T follicular helper cell (primary cell): ENCODE measurements at places on chromosomes 4 and X.

GRCh38 chr4:123121241-123121907 lies 199.0 kb upstream of the NUDT6 start:
- DNase-seq = no peak

GRCh38 chr4:122104184-122104583 lies 47.9 kb upstream of the BLTP1 start:
- no peak for DNase-seq

GRCh38 chrX:26442340-26442739 lies 226.4 kb downstream of the MAGEB5 start:
- DNase-seq = no peak

GRCh38 chrX:11629593-11630211 lies 36.0 kb downstream of the ARHGAP6 start:
- DNase-seq = no peak

DNA sequence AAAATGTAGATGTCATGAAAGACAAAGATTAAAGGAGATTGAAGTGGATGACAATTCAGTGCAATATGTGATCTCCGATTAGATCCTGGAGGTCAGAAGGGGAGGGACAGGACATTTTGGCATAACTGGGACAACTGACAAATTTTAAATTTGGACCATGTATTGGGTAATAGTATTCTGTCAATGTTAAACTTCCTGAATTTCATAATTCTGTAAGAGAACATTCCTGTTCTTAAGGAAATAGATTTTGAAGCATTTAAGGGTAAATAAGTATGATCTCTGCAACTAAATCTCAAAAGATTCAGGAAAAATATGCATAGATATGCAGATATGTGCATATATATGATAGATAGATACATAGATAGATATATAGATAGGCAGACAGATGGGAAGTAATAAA lies 11.0 kb downstream of the ODAPH start:
- no peak for DNase-seq

DNA sequence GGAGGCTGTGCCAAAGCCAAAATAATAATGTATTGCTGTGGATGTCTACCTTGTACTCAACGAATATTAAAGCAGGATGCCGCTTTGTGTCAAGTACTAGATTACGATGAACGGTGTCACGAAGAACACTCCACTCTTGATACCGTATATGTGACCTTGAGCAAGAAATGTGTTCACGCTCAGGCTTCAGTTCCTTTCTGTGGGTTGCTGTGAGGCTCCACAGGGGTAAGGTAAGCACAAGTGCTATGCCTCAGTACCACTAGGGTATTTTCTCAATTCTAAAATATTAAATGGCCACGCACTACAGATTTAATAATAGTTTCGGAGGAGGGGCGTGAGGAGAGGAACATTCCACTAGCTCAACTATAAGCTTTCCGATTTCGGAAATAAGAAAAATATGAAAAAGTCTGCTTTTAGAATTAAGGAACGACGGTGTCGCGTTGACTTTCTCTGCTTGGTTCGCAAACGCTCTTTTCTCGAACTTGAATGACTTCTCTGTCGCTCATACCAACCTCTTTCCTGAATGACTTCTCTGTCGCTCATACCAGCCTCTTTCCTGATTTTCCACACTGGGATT lies 607 bp upstream of the SCOC start:
- DNase-seq = peak; percentile 6

- no peak for DNase-seq
Measured at GRCh38 chr4:6111354-6111960, 88.9 kb downstream of the JAKMIP1 start.

- DNase-seq = peak; percentile 47
Measured at GRCh38 chr4:54233697-54234496, 4.8 kb downstream of the PDGFRA start.

- no peak for DNase-seq
Measured at GRCh38 chr4:6693231-6694176, at the start of gene S100P. Gene S100P, plus strand, starts transcription at chr4:6693878. Its CDS starts 55 bp downstream, at chr4:6693933.

GRCh38 chrX:78063687-78064086 lies 40.4 kb upstream of the PGK1 start:
- DNase-seq = no peak

- no peak for DNase-seq
Measured at GRCh38 chr4:914531-914930, 17.6 kb downstream of the GAK start.

DNA sequence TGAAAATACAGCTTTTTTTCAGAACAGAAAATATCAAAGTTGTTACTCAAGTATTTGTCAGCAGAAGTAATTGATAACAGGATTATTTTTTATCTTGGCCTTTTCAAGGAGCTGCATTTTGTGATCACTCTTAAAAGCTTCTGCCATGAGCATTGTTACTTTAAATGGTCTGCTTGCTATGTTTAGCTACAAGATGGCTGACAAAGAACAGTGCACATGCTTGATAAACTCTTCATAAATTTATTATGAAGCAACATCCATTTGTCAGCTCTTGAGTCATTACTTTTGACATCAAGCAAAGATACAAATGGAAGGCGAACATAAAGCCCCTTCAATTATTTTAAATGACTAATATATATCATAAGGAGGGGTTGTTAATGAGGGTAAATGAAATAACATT lies 205.4 kb upstream of the RPS6KA3 start:
- DNase-seq = no peak

GRCh38 chrX:2360731-2361130 lies 140.0 kb downstream of the DHRSX start:
- no peak for DNase-seq

GRCh38 chr4:185987961-185988627 lies 80.9 kb upstream of the TLR3 start:
- DNase-seq = no peak

DNA sequence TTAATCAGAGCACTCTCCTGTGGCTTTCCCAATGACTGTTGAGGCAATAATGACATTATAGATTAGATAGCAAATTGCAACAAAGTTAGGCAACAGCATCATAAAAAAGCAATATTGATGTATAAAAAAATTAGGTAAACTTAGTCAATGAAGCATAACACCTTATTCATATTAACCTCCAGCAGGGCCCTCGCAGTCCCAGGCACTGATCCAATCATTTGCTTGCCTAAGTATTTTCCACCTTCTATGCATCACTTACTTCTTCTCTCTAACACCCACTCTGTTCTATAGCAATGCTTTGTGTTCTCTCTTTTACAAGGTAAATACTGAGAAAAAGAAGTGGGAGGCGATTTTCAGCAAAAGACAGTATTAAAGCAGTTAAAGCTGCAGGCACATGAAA lies 833.5 kb upstream of the ADGRL3 start:
- no peak for DNase-seq

GRCh38 chrX:39619182-39620009 lies 478.4 kb downstream of the BCOR start:
- no peak for DNase-seq

- no peak for DNase-seq
Measured at GRCh38 chr4:180710628-180711337, 1532.4 kb upstream of the TENM3 start.

DNA sequence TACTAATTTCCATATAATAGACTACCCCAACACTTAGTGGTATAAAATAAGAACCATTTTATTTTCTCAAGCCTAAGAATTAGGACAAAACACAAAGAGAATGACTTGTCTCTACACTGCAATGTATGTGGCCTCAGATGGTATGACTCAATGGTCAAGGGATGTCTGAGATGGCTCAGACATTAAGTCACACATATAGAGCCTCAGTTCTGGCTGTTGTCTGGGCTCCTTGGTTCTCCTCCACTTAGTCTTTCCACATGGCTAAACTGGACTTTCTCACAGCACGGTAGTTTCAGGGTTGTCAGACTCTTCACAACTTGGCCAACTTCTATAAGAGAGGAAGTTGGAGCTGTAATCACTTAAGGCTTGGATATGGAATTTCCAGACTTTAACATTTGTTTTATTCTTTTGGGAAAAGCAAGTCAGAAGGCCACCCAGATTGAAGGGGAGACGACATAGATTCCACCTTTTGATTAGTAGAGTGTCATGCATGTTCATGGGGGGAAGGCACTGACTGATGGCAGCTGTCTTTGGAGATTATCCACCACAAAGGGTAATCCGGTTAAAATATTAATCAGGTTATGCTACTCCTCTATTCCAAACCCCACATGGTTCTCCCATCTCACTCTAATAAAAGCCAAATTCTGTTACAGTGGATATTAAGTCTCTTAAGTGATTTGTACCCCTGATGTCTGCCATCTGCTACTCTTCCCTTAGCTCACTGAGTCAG lies 9.4 kb downstream of the IL15 start:
- no peak for DNase-seq

DNA sequence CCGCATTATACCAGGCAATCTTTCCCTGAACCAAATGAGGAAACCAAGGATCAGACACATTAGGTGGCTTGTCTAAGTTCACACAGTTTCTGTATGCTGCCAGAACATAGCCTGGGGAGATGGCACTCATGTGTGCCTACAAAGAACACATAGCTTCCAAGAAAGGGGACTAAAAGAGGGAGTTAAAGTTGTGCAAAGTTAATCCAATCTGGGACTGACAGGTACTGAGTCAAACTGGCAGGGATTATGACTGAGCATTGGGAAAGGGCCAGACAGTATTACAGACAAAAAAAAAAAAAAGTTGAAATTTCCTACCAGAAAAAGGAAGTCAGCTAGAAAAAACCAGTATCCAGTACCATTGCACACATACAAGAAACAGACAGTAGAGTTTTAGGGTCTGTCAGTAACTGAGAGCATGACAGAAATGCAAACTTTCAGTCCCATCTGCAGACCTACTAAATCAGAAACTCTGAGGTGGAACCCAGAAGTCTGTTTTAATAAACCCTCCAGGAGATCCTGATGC lies 37.2 kb downstream of the ADAMTS3 start:
- no peak for DNase-seq

- DNase-seq = no peak
Measured at GRCh38 chr4:128517739-128518510, 230.3 kb upstream of the PGRMC2 start.

- DNase-seq = peak; percentile 37
Measured at GRCh38 chr4:108118505-108118904, 50.2 kb downstream of the LEF1 start.

DNA sequence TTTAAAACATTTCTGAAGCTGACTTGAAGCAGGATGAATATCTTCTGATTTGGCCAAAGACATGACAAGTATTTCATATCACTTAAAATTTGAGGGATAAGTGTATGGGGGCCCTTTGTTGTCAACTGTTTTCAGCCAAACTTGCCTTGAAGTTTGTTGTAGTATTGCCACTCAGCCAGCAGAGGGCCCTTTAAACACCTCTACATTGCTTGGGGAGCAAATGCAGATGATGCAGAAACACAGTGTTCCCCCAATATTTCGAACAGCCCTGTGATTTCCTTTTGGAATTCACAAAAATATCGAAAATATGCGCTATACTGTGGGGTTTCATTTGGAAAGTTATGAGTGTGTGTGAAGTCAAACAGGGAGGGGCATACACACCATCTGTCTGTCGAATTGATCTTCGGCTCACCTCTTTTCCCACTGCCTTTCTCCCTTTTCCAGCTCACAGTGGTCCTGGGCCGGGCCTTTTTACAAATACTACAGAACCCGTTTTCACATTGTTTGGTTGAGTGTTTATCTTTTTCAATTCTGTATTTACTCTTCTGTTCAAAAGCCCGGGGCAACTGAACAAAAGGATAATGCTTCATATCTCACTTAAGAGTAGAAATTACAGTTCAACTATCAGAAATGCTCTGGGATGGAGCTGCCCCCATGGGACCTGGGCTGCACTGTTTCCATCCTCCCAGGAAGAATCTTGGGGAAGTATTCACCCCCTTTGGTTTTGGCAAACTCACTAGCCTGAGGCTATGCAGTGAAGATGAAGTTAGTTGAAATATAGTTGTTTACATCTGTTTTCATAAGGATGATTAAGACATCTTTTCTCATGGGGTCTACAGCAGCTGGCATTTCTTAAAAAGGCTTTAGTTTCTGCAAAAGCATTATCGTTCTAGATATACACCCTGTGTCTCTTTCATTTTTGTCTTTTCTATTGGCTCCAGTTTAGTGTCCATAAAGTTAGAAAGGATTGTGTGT lies 137.6 kb downstream of the EGF start:
- peak; percentile 31 for DNase-seq

DNA sequence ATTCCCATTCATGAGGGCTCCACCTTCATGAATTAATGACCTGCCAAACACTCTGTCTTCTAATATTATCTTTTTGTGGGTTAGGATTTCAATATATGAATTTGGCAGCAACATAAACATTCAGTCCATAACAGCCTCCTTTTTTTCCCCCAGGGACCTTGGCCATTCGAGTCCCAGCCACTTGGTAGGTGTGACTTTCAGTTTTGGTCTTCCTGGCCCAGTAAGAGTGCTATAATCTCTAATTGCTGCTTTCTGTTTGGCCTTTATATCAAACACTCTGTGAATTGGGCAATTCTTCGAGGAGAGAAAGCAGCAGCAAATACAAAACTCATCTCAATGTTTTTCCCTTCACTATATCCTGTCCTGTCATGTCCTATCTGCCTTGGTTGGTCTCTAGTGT lies 12.4 kb upstream of the RADX start:
- no peak for DNase-seq

DNA sequence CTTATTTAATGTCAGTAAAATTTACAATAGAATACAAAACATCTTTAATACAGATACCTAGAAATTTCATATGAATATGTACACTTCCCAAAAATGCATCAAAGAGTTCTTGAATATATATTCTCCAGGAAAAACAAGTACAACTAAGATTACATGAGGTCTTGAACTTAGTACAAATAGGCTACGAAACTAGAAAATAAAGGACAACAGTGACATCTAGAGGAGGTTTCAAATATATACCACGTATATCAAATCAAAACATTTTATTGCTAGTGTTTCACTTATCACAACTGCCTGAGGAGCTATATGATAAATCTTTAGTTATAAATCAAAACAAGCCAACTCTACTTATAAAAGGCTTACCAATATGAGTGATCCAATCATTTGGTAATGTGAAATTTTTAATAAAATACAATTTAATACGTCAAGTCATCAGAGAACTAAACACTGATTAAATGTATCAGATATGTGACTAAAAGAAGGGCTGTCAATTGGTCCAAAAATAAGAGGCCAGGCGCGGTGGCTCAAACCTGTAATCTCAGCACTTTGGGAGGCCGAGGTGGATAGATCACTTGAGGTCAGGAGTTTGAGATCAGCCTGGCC lies 36.6 kb downstream of the ANAPC10 start:
- DNase-seq = no peak

GRCh38 chrX:129510331-129510730 lies 13.0 kb downstream of the SMARCA1 start:
- no peak for DNase-seq

- DNase-seq = no peak
Measured at GRCh38 chr4:158490629-158491028, 31.1 kb upstream of the RXFP1 start.

DNA sequence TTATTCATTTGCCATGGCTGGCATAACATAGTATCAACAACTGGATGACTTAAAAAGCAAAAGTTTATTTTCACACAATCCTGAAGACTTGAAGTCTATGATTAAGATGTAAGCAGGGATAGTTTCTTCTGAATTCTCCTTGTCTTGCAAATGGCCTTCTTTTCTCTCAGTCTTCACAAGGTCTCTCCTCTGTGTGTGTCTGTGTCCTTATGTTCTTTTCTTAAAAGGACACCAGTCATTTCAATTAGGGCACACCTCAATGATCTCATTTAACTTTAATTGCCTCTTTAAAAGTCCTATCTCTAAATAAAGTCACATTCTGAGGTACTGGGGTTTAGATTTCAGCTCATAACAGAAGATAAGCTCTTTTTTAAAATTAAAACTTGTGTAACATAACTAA lies 399.7 kb downstream of the PABPC4L start:
- DNase-seq = no peak

- DNase-seq = no peak
Measured at GRCh38 chr4:155676430-155676825, 9.8 kb downstream of the GUCY1A1 start.
